Right renal cortex interstitium (tissue), 3 donors: ENCODE measurements at places on chromosomes 12 and 14. TPM values are rescaled to one million over a fixed set of nuclear protein-coding genes. Genes with fewer than 3 reads are reported as not detected.

DNA sequence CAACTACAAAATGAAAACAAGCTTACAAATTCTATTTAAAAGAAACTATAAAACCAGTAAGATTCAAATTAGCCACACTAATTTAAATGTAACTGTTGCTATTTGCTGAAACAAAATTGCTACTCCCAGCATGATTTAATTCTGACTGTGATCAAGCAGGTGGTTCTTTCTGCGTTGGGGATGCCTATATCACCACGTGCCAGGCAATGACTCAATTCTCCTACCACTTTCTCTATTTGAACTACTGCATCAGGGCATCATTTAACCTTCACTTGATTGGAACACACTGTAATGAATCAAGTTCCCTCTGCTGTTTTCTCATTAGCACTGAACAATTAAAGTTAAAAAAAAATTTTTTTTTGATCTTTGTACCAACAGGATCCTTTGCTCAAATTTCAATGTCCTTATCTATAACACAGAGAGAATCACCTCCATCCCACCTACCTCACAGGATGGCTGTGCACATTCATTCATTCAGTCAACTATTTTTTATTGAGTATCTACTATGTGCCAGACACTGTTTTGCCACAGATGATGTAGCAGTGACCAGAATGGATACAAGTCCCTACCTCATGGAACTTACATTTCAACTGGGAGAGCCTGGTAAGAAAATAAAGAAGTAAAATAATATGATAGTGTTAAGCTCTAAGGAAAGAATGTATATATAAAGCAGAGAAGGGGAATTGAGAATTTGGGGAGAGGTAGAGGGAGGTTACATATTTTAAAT is 8.0 kb upstream of the ACTN1 start:
- no peak for DNase-seq

GRCh38 chr12:87870061-87870460 is 159.1 kb downstream of the C12orf50 start:
- no peak for DNase-seq

FAM90A1 gene
- polyA plus RNA-seq, result 0.91 TPM

SLC5A8 gene
- polyA plus RNA-seq, result 37.2 TPM

- DNase-seq, result no peak
Measured at GRCh38 chr12:49627752-49628360, 4.5 kb downstream of the PRPF40B start.

DNA sequence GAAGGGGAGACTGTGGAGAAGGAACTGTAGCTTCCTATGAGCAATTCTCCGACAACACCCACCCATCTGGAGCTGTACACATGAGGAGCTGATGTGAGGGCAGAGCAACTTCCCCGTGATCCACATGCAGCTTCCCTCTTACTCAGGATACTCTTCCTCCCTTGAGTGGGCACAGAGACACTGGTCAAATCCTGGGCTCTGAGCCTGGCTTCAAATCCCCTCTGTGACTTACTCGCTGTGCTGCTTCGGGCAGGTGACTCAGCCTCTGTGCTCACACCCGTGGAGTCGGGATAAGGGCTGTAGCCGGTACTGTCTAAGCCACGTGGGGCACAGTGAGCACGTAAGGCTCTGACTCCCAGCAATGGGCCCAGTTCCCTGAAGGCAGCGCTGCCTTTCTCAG is 31.1 kb downstream of the ZFYVE21 start:
- DNase-seq, result no peak

FGD4 gene
- polyA plus RNA-seq, result 18.8 TPM
